GM03348 (cell line): ENCODE measurements at places on chromosomes 1 and 21.

GRCh38 chr1:244239261-244239770 lies 188.2 kb downstream of the ZBTB18 start:
- DNase-seq, result peak; percentile 30

DNA sequence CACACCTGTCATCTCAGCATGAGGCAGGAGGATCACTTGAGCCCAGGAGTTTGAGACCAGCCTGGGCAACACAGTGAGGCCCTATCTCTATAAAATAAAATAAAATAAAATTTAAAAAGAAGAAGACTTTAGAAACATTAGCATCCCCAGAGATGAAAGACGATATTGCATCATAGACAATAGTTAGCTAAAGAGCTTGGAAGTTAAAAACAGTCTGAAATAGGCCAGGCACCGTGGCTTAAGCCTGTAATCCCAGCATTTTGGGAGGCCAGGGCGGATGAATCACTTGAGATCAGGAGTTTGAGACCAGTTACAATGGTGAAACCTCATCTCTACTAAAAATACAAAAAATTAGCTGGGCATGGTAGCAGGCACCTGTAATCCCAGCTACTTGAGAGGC lies 59.3 kb downstream of the RIMS3 start:
- DNase-seq, result no peak

DNA sequence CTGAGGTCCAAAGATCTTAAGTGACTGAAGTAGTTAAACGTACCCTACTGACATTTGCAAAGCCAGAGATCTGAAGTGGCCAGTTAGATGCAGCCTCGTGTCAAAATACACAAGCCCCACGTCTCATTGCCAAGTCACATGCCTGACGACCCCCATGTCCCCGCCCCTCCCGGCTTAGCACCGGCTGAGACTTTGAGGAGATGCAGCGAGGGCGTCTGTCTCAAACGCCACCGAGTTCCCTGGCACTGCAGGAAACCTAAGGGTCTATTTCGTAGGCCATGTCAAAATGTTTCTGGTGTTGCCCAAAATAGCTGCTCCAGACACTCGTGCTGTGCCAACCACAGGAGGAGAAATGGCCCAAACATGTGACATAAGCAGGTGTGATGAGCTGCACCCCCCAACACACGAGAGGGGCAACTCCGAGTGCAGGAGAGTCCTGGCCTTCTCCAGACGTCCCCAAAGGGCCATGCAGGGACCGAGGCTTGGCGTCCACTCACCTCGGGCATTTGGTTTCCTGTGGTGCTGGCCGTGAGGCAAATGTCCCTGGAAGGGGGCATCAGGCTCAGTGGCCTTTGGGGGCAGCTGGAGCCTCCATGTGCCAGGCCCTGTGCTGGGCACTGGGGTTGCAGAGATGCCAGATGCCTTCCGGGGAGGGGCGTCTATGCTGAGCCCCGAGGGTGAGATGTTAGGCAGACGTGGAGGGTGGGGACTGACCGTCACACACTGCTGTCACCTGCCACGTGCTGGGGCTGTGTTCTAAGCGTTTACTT lies 67.0 kb downstream of the MATN1 start:
- no peak for DNase-seq

- DNase-seq, result no peak
These were observed 87.5 kb upstream of the RGS1 start for GRCh38 chr1:192488058-192488457.

DNA sequence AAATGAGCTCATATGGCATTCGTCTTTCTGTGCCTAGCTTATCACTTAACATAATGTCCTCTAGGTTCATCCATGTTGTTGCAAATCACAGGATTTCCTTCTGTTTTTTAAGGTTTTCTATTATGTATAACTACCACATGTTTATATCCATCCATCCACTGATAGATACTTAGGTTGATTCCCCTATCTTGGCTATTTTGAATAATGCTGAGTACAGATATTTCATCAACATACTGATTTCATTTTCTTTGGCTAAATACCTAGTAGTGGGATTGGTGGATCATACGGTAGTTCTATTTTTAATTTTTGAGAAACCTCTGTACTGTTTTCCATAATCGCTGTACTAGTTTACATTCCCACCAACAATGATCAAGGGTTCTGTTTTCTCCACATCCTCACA lies 45.0 kb downstream of the GORAB start:
- DNase-seq, result no peak

DNA sequence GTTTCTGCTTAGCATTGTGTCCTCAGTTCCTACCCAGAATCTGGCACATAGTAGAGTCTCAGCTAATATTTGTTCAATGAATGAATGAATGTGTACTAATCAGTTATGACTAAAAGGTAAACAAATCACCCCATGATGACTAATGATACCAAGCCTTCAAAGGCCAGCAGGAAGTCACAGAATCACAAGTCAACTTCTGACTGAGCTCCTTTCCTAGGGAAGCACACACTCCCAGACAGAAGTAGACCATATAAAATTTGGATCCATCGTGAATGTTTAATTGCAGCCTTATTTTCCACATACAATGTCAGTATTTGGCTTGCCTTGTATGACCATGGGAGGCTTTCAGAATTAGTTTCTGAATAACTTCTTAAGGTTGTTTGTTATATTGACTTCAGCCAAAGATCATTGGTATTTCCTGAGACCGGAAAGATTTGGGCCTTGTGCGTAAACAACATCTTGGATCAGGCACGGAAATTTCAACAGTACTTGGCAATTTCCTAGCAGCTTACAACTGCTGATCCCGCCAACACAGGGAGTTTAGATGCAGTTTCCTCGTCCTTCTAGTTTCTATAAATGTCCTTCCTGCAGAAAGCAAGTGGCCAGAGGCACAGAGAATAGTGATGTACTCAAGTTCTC lies 185.9 kb upstream of the ATP1B1 start:
- DNase-seq, result peak; percentile 10

DNA sequence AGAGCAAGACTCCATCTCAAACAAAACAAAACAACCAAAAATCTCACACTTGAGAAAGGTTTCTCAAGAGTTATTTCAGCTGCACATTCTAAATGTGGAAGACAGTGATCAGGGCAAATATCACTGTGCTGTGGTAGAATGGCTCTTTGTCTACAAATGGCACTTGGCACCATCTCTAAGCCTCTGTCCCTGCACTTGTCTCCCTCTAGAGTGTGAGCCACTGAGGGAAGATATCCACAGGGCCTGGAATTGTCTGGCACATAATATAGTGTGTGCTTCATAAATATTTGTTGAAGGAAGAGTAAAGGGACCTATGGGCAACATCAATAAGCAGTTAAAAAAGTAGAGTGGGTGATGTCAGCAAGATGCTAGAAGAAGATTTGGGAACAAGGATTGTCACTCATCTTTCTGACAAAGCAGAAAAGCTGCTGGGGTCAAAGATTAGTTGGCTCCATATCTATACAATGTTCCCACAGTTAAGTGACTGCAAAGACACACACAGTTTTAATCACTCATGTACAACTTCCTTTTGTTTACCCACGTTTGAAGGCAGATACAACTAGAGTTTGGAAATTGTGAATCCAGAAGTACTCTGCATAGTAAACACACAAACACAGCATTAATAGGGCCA lies 19.1 kb downstream of the CD101 start:
- no peak for DNase-seq

GRCh38 chr1:214498021-214498420 lies 53.4 kb downstream of the PTPN14 start:
- DNase-seq, result no peak
